Type B pancreatic cell (in vitro differentiated cells): ENCODE measurements at places on chromosomes 3 and 15. TPM values are rescaled to one million over a fixed set of nuclear protein-coding genes. Genes with fewer than 3 reads are reported as not detected.

GRCh38 chr3:164095279-164095678 is 983.0 kb downstream of the SI start:
- no peak for DNase-seq
- no peak overlapping the region for H3K27ac ChIP-seq
- H3K4me3 ChIP-seq, result no peak overlapping the region
- no peaks in the 10 kb centered on the region for H3K27me3 ChIP-seq
- H3K36me3 ChIP-seq, result no peaks in the 10 kb centered on the region

GRCh38 chr3:130992344-130992743 is 34.3 kb downstream of the ASTE1 start:
- H3K27me3 ChIP-seq, result no peaks in the 10 kb centered on the region
- no peak for DNase-seq
- H3K27ac ChIP-seq, result no peak overlapping the region
- H3K4me1 ChIP-seq, result no peaks in the 10 kb centered on the region

Gene CFAP100
- 4.3 TPM in 1 of 2 replicates, not detected in the other for total RNA-seq

Gene ALDH1L1
- 5.0 and 10.2 TPM in 2 replicates for total RNA-seq

GRCh38 chr15:68834346-68834745 is 13.7 kb upstream of the ANP32A start:
- H3K4me3 ChIP-seq, result no peak overlapping the region
- no peaks in the 10 kb centered on the region for H3K4me1 ChIP-seq
- peaks cover 3% of the 10 kb centered on the region for H3K27me3 ChIP-seq
- DNase-seq, result no peak

DNA sequence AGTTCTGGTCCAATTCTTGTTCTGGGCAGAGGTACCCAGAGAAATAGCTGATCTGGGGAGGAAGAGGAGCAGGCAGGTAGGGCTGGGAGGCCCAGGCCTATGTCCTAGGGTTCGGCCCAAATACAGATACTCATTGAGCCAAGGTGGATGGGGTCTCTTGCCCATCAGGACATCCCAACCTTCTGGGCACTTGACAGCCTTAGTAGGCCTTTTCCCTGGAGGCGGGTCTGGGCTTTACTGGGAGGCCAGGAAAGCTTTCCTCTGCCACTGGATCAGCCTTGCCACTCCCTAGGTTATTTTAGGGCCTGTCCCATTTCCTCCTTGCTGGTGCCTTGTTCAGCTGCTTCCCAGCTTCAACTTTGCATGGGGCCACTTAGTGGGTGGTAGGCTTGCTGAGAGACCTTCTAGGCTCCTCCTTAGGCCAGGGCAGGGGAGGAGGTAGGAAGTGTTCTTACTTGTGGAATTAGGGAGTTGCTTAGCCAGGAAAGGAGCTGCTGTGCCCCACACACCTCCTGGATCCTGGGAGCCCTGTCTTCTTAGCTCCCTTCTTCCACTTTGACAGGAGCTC is 9.7 kb downstream of the TEX264 start:
- H3K36me3 ChIP-seq, result peaks cover 7% of the 10 kb centered on the region
- H3K27me3 ChIP-seq, result no peaks in the 10 kb centered on the region
- peak overlapping the region; percentile 46 for H3K27ac ChIP-seq
- H3K4me1 ChIP-seq, result peaks cover 11% of the 10 kb centered on the region
- no peak overlapping the region for H3K4me3 ChIP-seq

- H3K27ac ChIP-seq, result no peak overlapping the region
- no peak for DNase-seq
- H3K4me1 ChIP-seq, result peaks cover 6% of the 10 kb centered on the region
- H3K27me3 ChIP-seq, result peaks cover 22% of the 10 kb centered on the region
- no peak overlapping the region for H3K4me3 ChIP-seq
Measured at GRCh38 chr15:38671006-38671387, 106.4 kb upstream of the RASGRP1 start.

DNA sequence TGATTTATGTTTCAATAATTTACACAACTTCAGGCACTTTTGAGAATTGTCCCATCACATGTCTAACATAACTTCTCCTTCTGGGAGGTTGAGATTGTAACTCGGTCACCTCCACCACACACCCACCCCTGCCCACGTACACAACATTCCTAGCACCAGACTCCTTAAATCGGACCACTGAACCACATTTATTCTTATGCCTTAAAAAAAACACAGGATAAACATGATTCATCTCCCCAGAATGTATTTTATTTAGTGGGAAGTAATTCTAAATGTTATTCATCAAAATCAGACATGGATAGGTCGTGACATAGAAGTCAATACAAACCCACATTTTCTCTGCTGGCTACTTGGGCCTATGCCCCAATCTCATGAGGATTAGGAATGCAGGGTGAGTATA is 3.0 kb downstream of the SNTN start:
- no peak for DNase-seq
- no peaks in the 10 kb centered on the region for H3K36me3 ChIP-seq
- no peak overlapping the region for H3K4me3 ChIP-seq
- H3K27me3 ChIP-seq, result peaks cover 3% of the 10 kb centered on the region

- H3K36me3 ChIP-seq, result no peaks in the 10 kb centered on the region
- H3K27ac ChIP-seq, result no peak overlapping the region
- peaks cover 32% of the 10 kb centered on the region for H3K27me3 ChIP-seq
- DNase-seq, result no peak
- no peaks in the 10 kb centered on the region for H3K4me1 ChIP-seq
Measured at GRCh38 chr3:196207159-196207832, 3.9 kb downstream of the ZDHHC19 start.

DNA sequence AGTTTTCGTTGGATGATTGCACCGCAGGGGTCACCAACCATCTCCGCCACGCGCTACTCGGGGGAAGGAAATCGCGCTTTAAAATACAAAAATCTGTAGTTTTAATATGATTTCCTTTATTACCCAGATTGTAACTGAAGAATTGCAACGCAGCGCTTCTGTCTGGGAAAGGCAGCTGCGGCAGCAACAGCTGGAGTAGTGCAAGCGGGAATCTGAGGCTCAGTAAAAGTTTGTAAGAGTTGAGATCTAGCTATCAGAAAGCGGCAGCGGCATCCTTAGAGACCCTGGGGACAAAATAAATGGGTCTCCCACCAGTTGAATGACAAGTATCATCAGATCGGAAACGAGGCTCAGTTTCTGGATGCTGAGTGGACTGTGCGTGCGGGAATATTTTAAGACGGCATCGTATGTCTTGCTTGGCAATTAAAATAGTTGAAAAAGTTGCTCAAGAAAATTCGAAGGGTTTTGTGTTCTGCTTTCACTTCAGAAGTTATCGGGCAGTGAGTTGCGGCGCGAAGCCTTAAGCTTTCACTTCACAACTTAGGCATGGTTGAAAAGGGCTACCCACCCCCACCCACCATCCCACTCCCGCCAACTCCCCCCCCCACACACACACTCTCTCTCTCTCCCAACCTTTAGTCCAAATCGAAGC is 2.7 kb downstream of the MECOM start:
- no peak for DNase-seq
- H3K36me3 ChIP-seq, result no peaks in the 10 kb centered on the region
- peak overlapping the region; percentile 91 for H3K4me3 ChIP-seq
- peaks cover 79% of the 10 kb centered on the region for H3K27me3 ChIP-seq

DNA sequence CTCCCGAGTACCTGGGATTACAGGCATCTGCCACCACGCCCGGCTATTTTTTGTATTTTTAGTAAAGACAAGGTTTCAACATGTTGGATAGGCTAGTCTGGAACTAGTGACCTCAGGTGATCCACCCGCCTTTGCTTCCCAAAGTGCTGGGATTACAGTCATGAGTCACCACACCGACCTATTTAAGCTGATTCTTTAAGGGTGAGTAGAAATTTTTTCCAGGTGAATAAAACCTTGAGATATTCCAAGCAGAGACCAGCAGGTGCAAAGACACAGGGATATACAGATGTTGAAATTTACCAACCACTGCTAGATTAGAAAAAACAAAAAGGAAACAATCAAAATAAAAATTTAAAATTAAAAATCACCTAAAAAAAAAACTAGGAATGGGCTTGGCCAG is 74.4 kb upstream of the CHRNB4 start:
- no peaks in the 10 kb centered on the region for H3K4me1 ChIP-seq
- H3K4me3 ChIP-seq, result no peak overlapping the region
- no peak for DNase-seq
- H3K27me3 ChIP-seq, result peaks cover 21% of the 10 kb centered on the region
- no peak overlapping the region for H3K27ac ChIP-seq

DNA sequence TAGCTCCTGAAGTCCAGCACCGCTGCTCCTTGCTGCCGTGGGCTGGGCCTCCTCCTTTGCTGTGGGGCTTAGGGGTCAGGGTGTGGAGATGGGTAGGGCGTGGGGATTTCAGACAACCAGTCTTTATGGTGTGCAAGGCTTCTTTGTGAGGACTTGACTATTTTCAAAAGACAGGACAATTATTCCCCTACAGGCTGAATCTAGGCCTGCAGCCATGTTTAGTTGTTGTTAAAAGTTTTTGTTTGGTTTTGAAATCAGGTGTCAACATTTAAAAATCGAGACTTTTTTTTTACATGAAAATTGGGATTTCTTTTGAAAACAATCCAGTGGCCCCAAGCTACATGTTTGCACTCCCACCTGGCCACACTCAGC is 10.6 kb downstream of the RPL32 start:
- no peaks in the 10 kb centered on the region for H3K4me1 ChIP-seq
- H3K36me3 ChIP-seq, result peaks cover 17% of the 10 kb centered on the region
- no peak overlapping the region for H3K4me3 ChIP-seq
- H3K27ac ChIP-seq, result no peak overlapping the region

- no peaks in the 10 kb centered on the region for H3K27me3 ChIP-seq
- peaks cover 23% of the 10 kb centered on the region for H3K4me1 ChIP-seq
- DNase-seq, result no peak
- H3K4me3 ChIP-seq, result peak overlapping the region; percentile 1
- no peak overlapping the region for H3K27ac ChIP-seq
Measured at GRCh38 chr3:114758831-114759699, 388.0 kb downstream of the ZBTB20 start.

DNA sequence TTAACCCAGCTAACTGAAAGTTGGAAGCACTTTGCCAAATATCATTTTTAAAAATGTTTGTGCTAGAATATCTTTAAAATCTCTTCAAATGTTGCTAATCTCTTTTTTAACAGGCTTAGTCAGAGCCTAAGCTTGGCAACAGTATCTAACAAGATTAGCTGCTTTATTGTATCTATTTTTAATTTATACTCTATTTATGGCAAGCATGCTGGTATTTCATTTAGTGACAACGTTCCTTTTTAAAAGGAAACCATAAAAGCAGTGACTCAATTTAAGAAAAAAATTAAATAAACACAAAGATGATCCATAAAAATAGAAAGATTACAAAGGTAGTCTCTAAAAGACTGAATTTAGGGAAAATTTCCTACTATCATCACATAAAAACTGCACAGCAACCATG is 40.5 kb downstream of the SLC12A6 start:
- no peaks in the 10 kb centered on the region for H3K27me3 ChIP-seq
- H3K27ac ChIP-seq, result no peak overlapping the region
- no peaks in the 10 kb centered on the region for H3K36me3 ChIP-seq

Gene MFGE8
- 82.0 and 162 TPM in 2 replicates for total RNA-seq

Gene CLDN11
- 4.7 and 86.8 TPM in 2 replicates for total RNA-seq

Gene EPHA3
- 1.8 and 30.3 TPM in 2 replicates for total RNA-seq

DNA sequence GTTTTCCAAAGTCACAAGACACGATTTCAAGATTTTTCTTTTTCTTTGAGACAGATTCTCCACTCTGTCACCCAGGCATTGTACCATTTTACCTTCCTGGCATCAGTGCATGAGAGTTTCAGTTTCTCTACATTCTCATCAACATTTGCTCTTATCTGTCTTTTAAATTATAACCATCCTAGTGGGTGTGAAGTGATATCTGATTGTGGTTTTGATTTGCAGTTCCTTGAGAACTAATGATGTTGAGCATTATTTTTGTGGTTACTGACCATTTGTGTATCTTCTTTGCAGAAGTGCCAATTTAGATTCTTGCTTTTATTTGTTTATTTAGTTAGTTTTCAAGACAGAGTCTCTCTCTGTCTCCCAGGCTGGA is 41.2 kb downstream of the ADIPOQ start:
- peaks cover 17% of the 10 kb centered on the region for H3K4me1 ChIP-seq
- H3K27me3 ChIP-seq, result peaks cover 4% of the 10 kb centered on the region
- H3K4me3 ChIP-seq, result no peak overlapping the region
- no peak overlapping the region for H3K27ac ChIP-seq
- H3K36me3 ChIP-seq, result no peaks in the 10 kb centered on the region

Gene SLC9C1
- total RNA-seq, result 0.48 and 0.99 TPM in 2 replicates

GRCh38 chr3:59877263-59878037 is 827.6 kb upstream of the CFAP20DC start:
- no peak overlapping the region for H3K27ac ChIP-seq
- peaks cover 27% of the 10 kb centered on the region for H3K4me1 ChIP-seq
- peaks cover 70% of the 10 kb centered on the region for H3K27me3 ChIP-seq
- no peak overlapping the region for H3K4me3 ChIP-seq
- H3K36me3 ChIP-seq, result no peaks in the 10 kb centered on the region
